Left ventricle myocardium inferior (tissue), 1 donor: ENCODE measurements at places on chromosomes 5 and 9. TPM values are rescaled to one million over a fixed set of nuclear protein-coding genes. Genes with fewer than 3 reads are reported as not detected.
A peak's percentile ranks its signal among the peaks of the same experiment; 100 is the strongest.

DNA sequence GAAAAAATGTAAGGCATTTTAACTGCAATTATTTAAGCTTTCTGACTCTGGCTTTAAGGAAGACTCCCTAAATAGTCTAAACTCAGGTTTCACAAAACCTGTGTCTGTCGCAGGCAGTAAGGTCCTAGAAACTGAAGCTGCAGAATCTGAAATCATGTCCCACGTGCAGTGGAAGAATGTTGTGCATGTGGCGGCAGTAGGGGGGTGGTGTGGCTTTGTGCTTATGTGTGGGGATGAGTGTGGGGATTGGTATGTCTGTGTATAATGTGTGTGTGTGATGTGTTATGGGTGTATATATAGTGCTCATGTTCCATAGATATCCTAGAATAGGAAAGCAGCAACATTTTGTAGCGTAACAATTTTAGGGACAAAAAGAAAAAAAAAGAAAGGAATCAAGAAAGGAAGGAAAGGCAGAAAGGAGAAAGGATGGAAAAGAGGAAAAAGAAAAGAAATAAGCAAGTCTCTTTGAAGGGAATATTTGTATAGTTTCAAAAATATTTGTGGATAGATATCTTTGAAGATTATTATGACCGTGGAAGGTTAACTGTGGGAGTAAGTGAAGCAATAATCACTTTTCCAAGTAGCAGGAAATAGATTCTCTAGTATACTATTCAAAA, 6.6 kb downstream of the ANKDD1B start:
- DNase-seq, result no peak

SPOCK1 gene
- 28.6 TPM for total RNA-seq

GRCh38 chr5:80324912-80325311, 5.1 kb downstream of the SPZ1 start:
- no peak for DNase-seq

DNA sequence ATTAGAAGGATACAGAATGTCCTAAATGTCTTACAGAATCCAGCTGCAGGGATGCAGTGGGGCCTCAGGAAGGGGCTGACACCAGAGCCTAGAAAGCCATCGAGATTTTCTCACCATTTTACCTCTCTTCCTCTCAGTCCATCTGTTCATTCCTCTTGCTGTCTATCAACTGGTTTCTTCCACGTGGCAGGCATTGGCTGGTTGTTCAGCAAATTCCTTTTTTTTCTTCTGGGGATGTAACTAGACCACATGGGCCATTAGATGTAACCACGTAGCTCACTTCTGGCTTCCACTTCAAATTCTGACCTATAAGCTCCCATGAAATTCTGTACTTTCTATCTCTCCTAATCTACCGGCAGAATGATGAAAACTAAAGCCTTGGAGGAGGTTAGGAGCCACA, 93.6 kb upstream of the MTAP start:
- DNase-seq, result no peak

DNA sequence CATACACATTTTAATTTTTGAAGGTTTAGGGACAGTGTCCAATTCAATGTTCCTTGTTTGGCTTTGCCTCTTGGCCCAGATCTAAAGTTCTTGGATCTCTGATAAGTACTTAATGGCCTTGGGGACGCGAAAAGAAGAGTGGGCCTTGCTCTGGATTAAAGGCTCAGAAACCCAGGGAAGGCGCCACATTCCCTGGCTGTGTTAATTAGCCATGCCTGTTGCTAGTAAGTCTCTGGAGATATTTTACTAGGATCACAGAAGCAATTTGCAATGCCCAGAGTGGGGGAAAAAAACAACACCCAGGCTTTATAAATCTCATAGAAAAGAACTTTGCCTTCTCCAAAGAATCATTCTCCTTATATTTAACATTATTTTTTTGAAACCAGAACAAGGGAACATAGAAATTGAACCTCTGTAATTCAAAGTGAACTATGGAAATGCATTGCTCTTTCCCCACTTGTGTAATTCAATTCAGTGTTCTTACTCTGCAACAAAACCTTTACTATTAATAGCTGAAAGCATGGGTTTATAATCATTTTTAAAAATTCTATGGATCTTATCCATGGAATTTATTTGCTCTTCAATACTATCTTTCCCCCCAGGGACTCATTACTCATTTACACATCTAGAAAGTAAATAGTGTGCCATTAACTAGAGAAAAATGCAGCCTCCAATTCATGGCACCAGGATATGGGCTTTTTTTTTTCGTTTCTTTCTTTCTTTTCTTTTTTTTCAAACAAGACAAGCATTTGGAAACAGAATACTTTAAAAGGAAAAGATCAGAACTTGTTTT, 172.2 kb upstream of the ANKRD55 start:
- DNase-seq, result no peak

GRCh38 chr5:35046774-35047173, 975 bp downstream of the AGXT2 start:
- DNase-seq, result no peak

NR6A1 gene
- total RNA-seq, result 1.0 TPM

DNA sequence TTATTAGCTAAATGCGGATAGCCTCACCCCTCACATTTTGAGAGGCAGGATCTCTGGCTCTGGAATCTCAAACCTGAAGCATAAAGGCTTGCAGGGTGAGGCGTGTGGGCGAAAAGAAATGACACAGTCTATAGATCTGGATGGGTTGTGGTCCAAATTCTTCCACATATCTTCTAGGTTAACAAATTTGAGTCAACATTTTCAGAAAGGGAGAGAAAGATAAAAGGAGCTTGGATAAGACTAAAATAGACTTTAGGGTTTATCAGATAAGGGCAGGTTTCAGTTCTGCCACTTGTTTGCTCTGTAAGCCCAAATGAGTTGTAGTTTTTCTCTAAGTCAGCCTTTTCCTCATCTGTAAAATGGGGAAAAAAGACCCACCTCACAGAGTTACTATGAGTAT, 220.9 kb downstream of the TRIM32 start:
- no peak for DNase-seq

- no peak for DNase-seq
Observed at GRCh38 chr9:631596-631995, 209.9 kb upstream of the DMRT1 start.

DNA sequence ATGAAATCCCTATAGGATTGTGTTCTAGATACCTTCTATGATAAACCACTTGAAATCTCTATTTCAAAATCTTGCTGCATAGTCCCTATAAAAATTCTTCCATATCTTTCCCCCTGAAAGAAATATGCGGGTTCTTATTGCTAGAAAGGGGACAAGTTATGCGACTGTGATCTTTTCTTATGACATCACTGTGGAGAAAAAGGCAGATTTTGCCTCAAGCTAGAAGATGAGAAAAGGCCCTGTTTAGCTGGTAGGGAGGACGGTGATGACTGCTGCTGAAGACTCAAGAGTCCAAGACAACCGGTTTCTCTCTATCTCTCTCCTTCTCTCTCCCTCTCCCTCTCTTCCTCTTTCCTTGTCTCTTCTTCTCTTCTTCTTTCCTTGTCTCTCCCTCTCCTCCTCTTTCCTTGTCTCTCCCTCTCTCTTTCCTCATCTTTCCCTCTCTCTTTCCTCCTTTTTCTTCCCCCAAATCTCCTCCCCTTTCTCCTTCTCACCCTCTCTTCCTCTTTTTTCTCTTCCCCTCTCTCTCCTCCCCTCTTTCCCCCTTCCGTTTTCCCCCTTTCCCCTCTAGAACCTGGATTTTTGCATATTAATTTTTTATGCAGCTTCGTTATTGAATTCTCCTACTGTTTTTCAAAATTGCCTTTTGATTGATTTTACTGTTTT, 5.3 kb downstream of the OR2S2 start:
- no peak for DNase-seq

DNA sequence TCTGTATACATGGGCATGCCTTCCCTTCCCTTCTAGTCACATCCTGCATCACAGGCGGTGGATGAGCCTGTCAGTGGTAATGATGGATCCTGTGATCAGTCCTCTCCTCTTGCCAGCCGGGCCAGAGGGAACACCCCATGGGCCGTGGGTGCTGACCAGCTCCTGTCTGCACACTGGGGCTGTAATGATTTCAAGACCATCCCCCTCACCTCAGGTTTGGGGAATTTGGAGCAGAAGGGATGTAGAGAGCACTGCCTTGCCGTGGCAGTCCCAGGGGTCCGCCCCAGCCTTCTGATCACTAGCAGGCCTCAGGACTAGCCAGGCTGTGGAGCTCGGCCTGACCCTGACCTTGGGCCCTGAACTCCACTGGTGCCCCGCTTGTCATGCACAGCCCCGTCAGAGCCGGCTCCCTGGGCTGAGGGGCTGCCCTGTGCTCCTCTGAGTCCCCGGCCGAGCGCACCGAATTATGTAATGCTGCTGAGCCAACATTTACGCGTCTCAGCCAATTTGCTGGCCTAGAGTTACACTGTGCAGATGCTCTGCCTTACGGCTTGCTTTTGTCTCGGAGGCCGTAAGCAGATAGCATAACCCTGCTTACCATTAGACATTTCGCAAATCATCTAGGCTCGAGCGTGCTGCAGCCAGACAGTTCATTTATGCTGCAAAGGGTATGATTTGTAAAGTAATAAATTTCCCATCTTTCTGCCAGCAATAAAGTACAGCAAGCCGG, 155.3 kb downstream of the MACROH2A1 start:
- DNase-seq, result peak; percentile 39

DNA sequence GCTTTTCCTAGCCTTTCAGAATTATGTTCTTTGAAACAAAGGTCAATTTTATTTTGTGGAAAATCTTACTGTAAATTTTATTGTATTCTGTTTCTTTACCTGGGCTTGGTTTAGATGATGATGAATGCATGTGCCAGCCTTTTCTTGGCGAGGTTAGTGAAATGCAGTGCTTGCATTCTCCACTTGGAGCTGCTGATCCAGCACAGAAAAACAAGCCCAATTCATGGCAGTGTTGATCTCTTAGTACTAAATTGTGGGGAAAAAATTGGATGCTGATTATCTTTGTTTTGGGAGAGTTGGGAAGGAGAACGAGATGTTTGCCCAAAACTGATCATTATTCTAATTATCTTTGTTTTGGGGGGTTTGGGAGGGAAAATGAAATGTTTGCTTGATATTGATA, 3.7 kb downstream of the HABP4 start:
- no peak for DNase-seq

- no peak for DNase-seq
Observed at GRCh38 chr5:2204366-2205184, 321.9 kb upstream of the IRX4 start.

GRCh38 chr9:115043632-115044031, 74.3 kb downstream of the TNC start:
- DNase-seq, result no peak

DNA sequence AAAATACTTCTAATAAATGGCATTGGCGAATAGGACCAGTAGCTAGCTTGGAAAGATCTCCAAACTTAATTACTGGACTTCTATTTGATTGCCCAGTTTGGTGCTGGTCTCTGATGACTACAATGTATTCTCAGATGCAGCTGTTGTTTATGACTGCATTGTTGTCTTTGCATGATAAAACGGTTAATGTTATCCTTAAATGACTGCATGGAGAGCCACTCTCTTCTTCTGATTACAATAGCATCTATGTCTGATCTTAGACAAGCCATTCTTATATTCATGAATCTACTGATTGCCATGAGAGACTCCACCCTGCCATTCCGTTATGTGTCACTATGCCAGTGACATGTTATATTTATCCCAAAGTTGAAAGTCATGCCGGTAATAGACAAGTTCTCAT, 42.9 kb upstream of the ERBIN start:
- no peak for DNase-seq

SURF1 gene
- total RNA-seq, result 60.7 TPM

GRCh38 chr5:73955271-73955846, 329.4 kb downstream of the ARHGEF28 start:
- DNase-seq, result no peak

DNA sequence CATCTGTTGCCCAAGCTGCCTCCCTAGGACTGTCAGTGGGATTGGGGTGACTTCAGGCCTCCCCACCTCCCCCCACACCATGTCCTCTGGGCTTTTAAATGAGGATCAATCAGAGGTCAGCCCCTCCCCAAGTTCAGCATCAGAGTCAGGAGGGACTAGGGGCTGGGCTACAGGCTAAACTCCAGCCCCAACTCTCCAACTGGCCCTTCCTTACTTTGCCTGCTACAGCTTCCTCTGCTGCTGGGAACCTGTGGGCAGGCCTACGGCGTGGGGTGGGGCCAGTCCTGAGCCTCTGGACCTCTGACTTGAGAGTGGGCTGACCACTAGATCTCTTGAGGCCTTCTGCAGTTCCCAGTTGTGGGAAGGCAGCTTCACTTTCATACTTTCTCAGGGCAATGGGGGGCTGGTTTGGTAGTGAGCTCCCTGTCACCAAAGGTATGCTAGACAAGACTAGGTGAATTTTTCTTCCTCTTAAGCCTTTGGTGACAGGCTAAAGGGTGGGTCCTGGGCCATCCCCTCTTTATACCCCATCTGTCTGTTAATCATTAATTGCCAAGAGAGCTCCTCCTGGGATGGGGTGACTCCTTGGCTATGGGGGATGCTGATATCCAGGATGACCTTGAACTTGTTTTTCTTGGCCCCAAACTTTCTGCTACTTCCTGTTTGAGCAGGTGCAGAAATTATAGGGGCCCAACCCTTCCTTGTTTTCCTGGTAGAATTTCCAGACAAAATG, 10.8 kb upstream of the DAB2IP start:
- DNase-seq, result no peak

CAVIN4 gene
- total RNA-seq, result 50.9 TPM

DNA sequence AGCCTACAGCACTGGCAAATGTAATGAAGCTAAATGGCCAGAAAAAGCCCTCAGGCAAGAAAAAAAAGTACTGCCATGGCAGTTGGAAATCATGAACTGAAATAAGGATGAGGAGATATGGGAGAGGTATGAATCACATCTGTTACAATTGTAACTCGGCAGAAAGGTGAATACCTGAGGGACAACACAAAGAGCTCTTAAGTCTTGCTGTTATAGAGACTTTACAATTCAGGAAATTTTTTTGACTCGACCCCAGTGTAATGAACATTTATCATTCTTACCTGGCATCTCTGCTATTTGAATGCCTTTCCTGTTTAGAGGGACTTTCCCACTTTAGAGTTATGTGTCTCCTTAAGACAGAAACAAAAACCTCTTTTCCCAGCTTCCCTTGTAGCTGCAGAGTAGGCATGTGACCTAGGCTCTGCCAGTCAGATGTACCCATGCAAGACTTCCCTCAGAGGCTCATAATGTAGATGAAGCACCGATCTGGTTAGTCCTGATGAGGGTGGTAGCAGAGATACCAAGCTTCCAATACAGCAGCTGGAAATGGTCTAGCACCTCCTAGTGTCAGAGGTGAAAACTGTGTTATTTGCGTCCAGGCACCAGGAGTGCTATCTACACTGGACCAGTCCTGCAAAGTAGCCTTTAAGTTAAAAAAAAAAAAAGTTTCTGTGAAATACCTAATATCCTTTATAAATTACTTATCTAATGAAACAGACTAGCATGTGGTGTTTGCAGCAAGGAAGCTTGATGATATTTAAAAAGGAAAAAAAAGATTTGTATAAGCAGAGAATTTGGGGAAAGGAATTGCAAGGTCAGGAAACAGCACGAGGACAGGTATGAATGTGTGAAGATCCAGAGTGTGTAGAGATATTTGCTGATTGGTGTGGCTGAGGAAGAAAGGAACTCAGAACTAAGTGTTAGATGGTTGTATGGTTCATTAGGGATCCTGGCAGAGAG, 146.9 kb upstream of the SLC1A3 start:
- DNase-seq, result no peak

DNA sequence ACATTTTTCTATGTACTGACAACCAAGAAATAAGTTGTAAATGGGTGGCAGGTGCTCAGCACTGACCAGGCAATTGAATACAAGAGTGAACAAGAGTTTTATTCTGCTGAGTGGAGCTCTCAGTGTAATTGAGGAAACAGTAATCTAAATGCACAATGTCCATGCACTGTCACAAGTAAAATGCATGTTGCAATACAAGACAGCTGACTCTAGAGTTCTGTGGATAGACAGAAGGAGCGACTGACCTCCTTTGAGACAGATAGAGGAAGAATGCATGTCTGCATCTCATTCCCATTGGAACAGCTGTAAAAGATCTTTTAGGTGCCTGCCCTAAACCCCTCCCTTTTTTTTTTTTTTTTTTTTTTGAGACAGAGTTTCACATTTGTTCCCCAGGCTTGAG, 299.0 kb downstream of the FBXL7 start:
- DNase-seq, result no peak
